ENCODE measurements at places on chromosomes 4 and X.

GRCh38 chr4:181830404-181831035 lies 412.7 kb upstream of the TENM3 start:
- DNase-seq, result no peak

DNA sequence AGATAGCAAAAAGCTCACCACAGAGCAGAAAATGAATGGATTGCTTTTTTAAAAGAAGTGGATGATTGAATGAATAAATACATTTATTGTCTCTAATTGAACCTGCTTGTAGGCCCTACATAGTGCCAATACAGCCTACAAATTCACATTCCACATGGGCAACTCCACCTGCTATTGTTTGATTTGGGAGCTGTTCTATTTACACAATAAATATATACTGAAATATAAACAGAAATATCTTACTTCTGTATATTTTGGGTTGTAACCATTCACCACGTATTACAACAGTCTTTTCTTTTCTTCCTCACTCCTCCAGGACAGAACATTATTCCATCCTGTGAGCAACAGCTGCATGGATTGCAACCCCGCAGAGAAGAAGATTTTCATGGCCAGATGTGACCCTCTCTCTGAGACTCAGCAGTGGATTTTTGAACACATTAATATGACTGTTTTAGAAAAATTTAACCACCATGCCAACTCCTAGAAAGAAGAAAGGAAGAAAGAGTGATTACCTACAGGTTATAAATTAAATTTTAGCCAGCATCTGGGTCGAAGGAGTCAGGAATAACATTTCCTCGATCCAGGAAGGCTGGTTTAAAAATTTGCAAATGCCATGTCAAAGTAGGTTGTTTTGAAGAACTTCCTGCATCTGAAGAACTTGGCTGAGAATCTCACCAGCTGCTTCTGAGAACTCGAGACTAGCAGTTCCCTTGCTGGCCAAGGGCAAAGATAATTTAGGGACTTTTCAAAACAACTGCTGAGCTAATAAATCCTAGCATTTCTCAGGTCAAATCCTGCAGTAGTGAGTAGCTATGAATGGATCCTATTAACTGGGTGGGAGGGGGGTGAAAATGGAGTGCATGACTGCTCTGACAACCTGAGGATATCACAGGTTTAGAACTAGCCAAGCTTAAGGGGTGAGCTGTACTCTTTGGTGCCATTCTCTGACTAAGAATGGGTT lies 128.7 kb upstream of the GALNT7 start:
- no peak for DNase-seq

- no peak for DNase-seq
Observed at GRCh38 chr4:6200011-6200921, at the start of gene JAKMIP1. TSS of gene JAKMIP1 (minus strand) at chr4:6200549. CDS start at chr4:6112850, 87,699 bp downstream.

- no peak for DNase-seq
Observed at GRCh38 chr4:177225605-177226004, 84.1 kb upstream of the NEIL3 start.

DNA sequence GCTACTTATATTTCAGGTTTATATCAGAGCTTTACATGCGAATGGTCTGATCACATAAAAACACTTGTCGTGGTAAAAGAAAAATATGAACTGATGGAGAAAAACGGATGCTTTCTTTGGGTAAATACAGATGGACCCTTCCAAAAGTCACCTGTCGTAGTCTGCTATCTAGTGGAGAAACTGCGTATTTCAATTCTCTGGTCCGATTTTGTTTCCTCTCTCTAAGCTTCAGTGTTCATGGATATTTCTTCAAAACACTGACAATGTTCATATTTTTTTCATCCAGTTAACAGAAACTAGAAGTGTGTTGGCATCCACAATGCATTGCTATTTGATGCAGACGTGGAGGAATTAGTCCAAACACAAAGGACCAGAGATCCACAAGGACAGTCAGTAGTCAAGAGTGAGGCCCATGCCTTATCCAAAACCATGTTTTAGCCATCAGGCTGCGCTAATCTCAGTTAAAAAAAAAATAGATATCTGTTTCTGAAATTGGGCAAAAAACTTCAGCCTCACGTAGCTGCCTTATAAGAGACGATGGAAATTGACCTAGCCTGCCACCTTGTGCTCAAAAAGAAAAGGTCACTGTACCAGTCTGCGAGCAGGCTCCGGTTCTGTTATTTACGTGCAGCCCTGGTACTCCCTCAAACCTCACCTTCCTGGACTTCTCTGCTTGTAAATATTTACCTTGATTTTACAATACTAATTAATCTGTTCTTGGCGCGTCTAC lies 16.0 kb downstream of the MEPE start:
- DNase-seq, result peak; percentile 75

GRCh38 chrX:151397741-151398070 lies 700 bp downstream of the VMA21 start:
- DNase-seq, result no peak

DNA sequence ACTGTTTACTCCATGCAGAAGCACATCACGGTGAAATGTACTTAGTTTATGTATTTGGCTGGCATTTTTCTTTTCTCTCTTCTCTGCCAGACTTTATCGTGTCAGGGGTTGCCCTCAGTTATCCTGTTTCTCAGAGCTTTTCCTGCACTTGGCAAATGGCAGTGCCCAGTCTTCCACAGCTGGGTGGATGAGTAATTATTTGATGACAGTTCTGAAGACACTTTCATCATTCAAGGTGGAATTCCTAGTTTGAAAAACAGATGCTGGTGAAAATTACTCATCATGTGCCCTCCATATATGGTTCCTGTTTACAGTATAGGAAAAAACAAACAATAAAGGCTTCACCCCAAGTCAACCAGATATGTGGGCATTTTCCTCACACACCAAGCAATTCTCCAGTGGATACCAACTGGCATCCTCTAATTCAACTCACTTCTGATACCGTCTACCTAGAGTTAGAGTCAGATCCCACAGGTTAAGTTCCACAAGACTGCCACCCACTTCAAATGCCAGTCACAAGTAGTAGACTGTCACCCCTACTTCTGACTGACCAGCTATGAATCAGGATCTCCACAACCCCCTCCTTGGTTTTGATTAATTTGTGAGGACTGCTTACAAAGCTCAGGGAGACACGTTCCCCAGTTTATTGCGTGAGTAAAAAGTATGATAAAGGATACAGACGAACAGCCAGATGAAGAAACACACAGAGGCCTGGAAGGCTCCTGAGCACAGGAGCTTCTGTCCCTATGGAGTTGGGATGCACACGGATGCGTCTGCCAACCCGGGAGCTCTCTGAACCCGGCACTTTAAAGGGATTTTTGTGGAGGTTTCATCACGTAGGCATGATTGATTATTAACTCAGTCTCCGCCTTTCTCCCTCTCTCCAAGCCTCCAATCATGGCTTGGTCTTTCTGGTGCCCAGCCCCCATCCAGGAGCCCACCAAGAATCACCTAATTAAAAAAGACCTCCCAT lies 72.9 kb downstream of the CLDN34 start:
- DNase-seq, result no peak

DNA sequence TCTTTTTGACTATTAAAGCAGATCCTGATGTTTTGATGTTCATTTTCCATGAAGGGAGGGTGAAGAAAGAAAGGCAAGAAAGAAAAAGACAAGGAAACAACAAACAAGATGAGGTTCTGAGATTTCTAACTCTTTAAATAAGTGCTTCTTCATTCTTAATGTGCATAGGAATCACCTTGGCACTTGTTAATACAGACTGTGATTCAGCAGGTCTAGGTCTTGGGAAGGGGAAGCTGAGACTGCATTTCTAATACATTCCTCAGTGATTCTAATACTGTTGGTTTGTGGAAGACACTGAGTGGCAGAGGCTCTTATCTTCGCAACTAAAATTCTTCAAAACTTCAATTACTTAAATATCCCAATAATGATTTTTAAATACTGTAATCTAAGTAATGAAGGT lies 95.2 kb upstream of the NAP1L5 start:
- DNase-seq, result no peak

Data from KBM-7 (cell line).